ENCODE measurements at places on chromosomes 12 and 14. TPM values are rescaled to one million over a fixed set of nuclear protein-coding genes. Genes with fewer than 3 reads are reported as not detected.

DNA sequence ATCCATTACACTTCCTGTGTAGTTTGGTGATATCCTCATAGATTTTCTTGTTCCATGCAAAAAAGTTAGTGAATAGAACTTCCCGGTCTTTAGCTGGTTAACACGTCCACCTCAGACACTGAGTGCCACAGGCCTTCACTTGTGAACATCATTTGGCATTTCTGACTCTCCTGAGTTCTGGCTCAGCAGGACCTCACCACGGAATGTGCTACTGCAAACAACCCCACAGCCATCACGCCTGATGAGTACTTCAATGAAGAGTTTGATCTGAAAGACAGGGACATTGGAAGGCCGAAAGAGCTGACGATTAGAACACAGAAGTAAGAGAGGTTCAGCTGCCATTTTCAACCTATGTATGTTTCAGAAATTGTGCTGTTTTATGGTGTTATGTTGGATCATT is 20.0 kb downstream of the C12orf76 start:
- H3K4me3 ChIP-seq = no peak overlapping the region
- no peaks in the 10 kb centered on the region for H3K36me3 ChIP-seq
- no peak overlapping the region for H3K27ac ChIP-seq

DNA sequence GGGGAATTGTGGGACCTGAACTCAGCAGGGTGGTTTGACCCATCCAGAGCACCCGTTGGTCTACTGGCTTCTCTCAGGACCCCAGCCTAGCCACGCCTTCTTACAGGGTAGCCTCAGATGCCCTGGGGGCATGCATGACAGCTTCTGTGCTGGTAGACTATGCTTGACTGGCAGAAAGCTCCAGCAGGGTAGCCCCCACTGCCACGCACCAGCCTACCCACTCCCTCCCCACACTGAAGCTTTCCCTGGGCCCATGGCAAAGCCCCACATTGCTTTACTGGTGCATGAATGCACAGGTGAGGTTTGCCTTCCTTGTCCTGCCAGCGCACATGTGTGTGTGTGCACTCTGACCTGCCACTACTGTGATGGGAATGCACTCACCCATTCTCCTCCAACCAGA is 772.2 kb downstream of the LRFN5 start:
- H3K4me3 ChIP-seq = no peak overlapping the region
- H3K4me1 ChIP-seq = no peaks in the 10 kb centered on the region
- H3K36me3 ChIP-seq = no peaks in the 10 kb centered on the region
- no peak for DNase-seq
- H3K27ac ChIP-seq = no peak overlapping the region

GRCh38 chr12:108914121-108914531 is 34.2 kb downstream of the DAO start:
- DNase-seq = no peak
- no peaks in the 10 kb centered on the region for H3K27me3 ChIP-seq
- peaks cover 21% of the 10 kb centered on the region for H3K4me1 ChIP-seq

- H3K4me3 ChIP-seq = no peak overlapping the region
- no peak overlapping the region for H3K27ac ChIP-seq
- no peaks in the 10 kb centered on the region for H3K27me3 ChIP-seq
- H3K36me3 ChIP-seq = no peaks in the 10 kb centered on the region
These were observed 35.4 kb downstream of the SGPP1 start for GRCh38 chr14:63692310-63693020.

DNA sequence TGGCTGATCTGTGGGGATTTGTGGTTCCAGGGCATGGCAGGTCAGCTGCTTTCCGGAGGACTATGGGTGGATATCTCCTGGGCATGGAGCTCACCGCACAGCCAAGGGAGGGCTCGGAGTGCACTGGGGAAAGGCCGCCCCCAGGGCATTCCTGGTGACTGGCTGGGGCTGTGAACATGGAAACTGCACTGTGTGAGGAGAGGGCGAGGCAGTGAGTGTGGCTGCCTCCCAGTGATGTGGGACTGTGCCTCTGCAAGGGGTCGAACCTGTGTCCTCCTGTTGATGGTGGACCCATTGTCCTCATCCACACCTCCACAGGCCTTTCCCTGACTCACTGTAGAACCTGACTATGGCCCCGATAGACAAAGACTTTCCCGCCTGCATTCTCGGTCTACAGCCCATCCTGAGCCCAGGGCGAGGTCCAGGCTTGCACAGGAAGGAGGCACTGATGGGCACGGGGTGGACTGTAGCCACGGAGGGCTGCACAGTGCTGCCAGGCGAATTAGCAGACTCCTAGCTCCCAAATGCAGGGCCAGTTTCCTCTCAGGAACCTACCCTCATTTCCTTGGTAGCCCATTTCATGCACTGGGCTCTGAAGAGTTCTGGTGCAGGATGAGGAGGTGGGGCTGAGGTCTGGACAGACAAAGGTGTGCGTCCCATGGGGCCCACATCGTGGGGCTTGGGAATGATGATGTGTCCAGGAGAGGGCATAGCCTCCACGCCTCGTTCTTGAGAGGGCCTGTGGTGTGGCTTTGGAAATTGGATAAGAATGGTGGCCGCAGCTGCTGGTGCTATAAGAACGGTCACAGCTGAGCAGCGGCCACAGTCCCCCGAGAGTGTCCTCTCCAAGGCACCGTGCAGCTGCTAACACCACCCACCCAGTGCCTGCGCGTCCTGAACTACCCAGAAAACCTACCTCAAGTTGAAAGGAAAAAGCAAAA is 415.1 kb downstream of the TMEM121 start:
- no peaks in the 10 kb centered on the region for H3K4me1 ChIP-seq
- H3K36me3 ChIP-seq = no peaks in the 10 kb centered on the region
- no peak overlapping the region for H3K27ac ChIP-seq
- H3K4me3 ChIP-seq = no peak overlapping the region
- no peak for DNase-seq

MIP gene
- not detected for total RNA-seq

DNA sequence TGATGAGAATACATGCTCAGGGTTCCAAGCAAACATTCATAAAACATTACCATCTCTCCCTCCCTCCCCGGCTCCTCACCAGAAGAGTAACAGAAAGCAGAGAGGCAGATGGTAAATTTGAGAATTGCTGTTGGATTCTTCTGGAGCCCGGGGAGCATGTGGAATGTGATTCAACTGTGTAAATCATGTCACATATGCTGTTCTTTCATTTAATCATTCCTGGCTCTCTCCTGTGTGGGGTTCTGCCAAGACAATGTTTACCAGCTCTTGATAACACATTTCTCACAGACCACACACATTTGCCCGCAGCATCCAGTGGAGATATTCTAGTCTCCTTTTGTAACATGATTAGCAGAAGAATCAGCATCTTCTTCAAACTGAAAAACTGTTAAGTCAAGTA is 23.4 kb upstream of the NR2C1 start:
- no peaks in the 10 kb centered on the region for H3K27me3 ChIP-seq
- no peak for DNase-seq
- no peak overlapping the region for H3K27ac ChIP-seq
- no peak overlapping the region for H3K4me3 ChIP-seq
